ENCODE measurements at places on chromosomes 1 and 21. TPM values are rescaled to one million over a fixed set of nuclear protein-coding genes. Genes with fewer than 3 reads are reported as not detected.
A peak's percentile ranks its signal among the peaks of the same experiment; 100 is the strongest.

GRCh38 chr1:24032981-24033380 lies 52.9 kb upstream of the SRSF10 start:
- DNase-seq, result no peak

DNA sequence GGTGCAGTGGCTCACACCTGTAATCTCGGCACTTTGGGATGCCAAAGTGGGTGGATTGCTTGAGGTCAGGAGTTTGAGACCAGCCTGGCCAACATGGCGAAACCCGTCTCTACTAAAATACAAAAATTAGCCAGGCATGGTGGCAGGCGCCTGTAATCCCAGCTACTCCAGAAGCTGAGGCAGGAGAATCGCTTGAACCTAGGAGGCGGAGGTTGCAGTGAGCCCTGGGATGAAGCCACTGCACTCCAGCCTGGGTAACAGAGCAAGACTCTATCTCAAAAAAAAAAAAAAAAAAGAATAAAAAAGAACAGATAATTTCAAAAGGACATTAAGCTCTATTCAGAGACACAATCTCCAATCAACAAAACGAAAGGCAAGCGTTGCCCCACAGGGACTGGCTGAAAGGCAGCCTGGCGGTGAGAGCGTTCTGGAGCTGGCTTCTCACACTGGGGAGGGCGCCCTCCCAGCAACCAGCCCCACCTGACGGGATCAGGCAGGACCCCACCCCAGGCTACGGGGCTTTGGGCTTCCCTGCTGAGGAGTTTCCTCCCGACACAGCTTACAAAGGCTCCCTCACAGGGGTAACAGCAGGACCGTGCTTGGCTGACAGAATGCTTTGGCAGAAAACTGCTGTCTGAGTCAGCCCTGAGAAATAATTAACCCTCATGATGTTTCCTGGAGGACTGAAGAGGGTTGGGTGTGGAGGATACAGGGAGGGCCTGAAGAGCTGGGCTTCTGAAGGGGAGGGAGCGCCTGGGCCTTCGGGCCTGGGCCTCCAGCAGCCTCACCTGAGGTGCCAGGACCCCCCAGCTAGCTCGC lies 31.1 kb upstream of the SRP9 start:
- no peak for DNase-seq

GRCh38 chr1:193589597-193590040 lies 403.2 kb upstream of the B3GALT2 start:
- DNase-seq, result no peak

- DNase-seq, result no peak
Measured at GRCh38 chr21:28485301-28486022, 507.2 kb downstream of the LTN1 start.

DNA sequence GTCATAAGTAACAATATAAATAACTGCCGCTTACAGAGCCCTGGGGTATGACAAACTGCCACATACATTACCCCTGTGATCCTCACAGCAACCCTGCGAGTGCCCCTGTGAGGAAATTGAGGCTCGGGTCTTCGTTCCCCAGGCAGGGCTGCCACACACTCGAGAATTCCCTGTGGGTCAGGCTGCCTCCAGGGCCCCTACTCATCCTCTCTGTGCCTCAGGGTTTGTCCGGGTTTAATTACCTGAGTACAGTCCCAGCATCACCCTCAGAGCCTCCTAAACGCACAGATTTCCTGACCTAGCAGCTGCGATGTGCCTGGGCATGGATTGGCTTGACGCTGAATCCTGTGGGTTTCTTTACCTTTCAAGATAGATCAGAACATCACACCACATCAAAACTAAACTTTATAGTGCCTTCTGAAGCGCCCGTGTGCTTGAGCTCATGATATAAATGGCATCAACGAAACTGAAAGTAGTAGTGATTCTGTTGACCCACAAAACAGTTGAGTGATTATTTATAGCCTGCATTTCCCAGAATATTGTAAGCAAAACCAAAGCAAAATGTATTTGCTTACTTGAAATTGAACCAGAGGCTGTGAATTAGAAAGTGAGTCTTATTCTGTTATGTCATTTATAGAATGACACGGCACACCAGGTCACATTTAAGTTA lies 14.0 kb downstream of the SLC37A1 start:
- peak; percentile 50 for DNase-seq

DNA sequence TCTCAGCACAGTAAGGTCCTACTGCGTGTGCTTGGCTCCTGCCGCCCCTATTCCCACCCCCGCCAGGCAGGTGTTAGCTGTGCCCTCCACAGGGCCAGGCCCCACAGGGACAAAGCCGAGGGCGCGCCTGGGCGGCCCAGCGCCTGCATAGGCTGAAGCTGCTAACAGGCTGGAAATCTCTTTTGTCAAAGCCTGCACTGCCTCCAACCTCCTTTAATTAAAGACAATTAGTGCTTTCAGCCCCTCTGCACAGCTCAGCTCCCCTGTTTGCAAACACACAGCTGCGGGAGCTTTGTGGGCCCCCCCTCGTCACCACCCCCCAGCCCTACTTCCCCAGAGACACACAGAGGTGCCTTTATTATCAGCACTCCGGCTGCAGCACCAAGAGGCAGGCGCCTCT lies 95.9 kb downstream of the EPHB2 start:
- DNase-seq, result no peak

GRCh38 chr1:24027838-24028468 lies 47.8 kb upstream of the SRSF10 start:
- DNase-seq, result no peak

DNA sequence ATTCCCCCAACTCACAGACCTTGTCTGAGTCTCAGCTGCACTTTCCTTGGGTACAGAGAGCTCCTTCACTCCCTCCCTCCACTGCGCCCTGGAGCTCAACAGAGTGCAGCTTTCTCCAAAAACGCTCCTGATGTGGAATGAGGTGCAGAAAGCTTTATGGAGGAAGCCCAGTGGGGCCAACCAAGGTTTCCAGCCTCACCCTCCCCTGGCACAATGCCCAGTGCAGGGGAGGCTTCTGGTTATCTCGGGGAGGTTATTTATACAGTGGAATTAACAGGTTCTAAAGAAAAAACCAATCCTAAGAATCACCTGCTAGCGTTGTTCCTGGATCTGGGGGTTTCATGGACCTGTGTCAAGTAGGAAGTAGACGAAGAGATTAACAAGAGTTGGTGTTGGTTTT lies at the start of gene ITLN1:
Gene ITLN1, minus strand, starts transcription at position 139 of the 400 bp plus-strand sequence. CDS start 303 bp downstream, outside the sequence.
- DNase-seq, result no peak

DNA sequence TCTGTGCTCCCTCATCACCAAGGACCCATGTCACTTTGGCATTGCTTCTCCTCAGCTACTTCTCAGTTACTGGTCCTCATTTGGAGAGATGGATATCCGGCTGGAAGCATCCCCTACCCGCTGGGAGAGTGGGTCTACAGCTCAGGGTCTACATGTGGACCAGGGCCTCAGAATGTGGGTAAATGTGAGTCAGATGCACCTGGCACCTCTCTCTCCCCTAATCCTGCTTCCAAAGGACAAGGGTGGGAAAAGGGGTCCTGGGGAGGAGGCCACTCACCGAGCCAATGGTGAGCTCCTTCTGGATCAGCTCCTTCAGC lies 908 bp downstream of the S100A6 start:
- no peak for DNase-seq

GRCh38 chr1:3274972-3275371 lies 179.5 kb upstream of the ARHGEF16 start:
- DNase-seq, result no peak

- DNase-seq, result no peak
Measured at GRCh38 chr1:160961419-160961818, 6.8 kb upstream of the ITLN2 start.

DNA sequence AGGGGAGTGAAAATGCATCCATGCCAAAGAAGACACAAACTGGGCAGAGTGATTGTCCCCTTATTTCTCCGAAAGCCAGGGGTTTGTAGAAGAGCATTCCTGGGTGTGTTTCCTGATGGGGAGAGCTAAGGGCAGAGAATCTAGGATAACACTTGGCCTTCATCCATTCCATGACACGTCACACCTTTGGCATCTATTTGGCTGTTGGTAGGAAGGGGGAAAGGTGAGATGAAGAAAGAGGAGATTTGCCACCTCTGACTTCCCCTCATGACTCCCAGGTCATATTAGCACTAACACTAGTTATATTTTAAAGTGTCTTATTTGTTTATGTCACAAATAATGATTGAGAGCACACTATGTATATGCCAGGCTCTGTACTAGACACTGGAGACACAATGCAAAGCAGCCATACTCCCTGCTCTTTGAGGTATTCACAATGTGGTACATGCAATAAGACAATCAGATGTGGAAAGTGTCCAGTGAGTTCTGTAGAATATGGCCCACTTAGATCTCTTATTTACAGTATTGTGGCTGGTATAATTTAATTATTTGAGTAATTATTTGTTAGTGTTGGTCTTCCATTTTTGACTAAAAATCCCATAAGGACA lies 54.5 kb upstream of the GADD45A start:
- no peak for DNase-seq

GRCh38 chr1:22814176-22815042 lies 103.8 kb downstream of the EPHB2 start:
- DNase-seq, result no peak

DNA sequence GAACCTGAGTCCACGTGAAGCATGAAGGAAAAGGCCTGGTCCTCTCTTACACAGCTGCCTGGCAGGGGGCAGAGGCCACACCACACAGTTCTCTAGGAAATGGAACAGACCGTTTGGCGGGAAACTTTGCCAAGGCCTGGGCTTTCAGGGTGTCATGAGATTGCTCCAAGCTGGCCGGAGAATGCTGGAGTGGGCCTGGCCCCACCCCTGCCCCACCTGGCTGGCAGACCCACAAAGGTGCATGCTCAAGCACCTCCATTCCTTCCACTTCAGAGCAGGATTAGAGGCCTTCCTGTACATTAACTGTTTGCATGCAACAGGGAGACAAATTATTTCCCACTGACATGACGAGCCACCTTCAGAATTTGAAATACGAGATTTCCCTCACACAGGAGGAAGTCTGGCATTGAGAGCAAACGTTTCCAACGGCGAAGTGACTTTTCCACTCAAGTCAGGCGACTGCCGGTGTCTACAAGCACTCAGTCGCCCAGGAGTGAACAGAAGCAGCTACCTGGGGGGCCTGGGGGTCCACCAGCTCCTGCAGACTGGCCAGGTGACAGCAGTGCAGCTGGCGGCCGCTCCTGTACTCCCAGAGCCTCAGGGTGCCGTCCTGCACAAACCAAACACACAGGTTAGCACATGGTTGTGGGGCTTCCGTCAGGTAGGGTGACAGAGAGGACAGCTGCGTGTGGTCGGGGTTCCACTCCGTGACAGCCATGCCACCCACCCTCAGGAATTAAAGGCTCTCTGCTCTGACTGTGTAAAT lies 24.0 kb downstream of the WDR4 start:
- DNase-seq, result no peak

GRCh38 chr1:5509664-5510452 lies 482.4 kb downstream of the NPHP4 start:
- DNase-seq, result peak; percentile 67

DNA sequence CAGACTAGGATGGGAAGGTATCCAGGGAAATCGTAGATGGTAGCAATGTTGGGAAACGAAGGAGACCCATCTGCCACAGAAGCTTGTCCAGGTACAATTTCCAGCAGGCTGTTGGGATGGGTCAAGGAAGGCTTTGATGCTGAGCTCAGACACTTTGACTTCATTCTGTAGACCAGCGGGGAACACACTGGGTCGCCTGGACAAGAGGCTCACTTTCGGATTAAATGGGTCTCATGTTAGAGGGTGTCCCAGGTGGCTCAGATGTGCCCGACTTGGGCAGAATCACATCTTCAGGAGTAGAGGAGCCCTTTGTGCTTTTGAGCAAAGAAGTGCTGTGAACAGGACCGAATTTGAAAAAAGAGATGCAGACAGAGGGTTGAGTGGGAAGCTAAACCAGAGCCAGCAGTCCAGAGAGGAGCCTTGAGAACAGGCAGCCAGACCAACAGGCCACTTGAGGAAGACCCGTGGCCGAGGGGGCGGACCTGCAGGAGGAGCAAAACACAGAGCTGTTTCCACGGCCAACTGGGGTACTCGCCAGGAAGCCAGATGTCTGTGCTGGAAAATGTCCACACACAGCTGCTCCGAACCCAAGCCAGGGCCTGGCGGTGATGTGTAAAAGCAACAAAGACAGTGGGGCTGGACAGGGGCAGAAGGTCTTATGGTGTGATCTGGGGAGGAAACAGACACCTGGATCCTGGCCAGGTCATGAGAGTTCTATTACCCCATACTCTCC lies 146.9 kb downstream of the AJAP1 start:
- no peak for DNase-seq

GRCh38 chr1:173093691-173094445 lies 43.1 kb upstream of the TNFSF18 start:
- DNase-seq, result no peak

Gene TSPEAR
- total RNA-seq, result not detected

Gene MSH4
- total RNA-seq, result 0.31 TPM

Gene ARHGEF10L
- 0.11 TPM for total RNA-seq

Gene PTGS2
- 0.88 TPM for total RNA-seq

Gene CA14
- total RNA-seq, result not detected

Gene ISG20L2
- total RNA-seq, result 50.9 TPM

Gene AKR7A3
- total RNA-seq, result 0.84 TPM

Gene NR5A2
- total RNA-seq, result not detected

Gene SMCP
- total RNA-seq, result not detected

Gene FNDC5
- total RNA-seq, result not detected

Gene SH3BGRL3
- total RNA-seq, result 178 TPM
